Esophagus squamous epithelium (tissue), 5 donors: ENCODE measurements at places on chromosomes 12 and 14.

DNA sequence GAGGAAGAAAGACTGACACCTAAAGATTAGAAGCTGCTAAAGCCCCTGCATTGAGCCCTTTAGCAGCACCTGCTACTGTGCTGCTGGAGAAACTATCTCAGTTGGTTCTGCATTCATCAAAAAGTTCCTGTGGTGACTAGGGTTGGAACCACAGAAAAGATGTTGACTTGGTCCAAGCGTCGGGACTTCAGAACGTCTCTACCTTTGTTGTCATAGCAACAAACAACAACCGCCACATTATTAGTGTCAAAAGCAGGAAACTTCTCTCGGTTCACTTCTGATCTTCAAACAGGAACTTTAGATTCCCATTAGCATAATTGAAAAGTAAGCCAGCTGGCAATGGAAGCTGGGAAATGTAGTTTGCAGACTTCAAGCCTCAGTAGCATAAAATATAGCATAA lies 368.0 kb downstream of the SEC23A start:
- no peak for DNase-seq

DNA sequence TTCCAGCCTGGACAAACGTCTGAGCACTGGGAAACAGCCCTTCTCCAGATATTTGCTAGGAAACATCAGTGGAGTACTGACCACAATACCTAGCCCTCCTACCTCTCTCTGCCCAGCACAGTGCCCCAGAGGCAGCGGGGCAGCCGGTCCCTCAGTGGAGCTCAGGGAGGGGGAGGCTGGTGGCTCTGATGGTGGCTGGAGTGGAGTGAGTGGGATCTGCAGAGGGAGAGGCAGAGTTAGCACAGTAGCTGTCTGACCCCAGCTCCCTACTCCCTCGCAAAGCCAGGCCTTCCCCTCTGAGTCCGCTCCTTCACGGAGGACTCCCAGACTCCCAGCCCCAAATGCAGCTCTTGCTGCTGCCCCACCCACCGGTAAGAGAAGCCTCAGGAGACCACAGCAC lies 30.0 kb downstream of the NCKAP5L start:
- DNase-seq, result no peak

GRCh38 chr14:55339770-55340169 lies 68.5 kb downstream of the FBXO34 start:
- no peak for DNase-seq

DNA sequence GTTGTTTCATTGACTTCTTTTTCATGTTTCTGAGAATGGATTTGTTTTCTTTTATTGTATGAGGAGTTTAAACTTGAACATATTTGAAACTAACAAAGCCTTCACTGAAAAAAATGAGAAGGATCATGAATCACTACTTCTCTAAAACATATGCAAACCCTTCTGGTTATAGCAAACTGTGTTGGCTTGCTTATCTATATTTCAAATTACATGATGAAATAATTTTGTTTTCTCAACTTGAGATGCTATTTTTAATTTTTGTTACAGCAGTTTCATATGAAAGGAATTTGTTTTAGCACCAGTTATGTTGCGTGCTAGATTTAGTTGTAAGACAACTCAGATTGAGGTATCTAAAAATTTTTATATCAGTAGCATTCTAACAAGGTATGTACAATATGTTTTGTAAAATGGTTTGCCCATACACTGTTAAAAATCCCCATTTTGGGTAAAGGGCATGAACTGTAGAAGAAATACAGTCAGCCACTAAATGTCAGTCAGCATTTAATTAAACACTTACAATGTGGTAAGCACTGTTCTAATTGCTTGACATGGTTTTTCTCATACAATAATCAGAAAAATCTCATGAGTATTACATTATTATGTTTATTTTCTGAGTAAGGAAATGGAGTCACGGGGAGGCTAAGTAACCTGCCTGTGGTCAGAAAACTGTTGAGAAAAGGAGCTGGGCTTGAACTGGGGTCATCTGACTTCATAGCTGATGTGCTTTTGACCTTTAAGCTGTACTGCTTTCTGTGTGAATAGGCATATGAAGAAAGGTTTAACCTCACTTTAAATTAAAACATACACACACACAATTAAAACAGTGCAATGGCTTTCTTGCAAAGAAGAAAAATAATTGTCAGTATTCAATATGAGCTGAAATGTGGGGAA lies 105.7 kb downstream of the PLEKHA5 start:
- DNase-seq, result no peak

DNA sequence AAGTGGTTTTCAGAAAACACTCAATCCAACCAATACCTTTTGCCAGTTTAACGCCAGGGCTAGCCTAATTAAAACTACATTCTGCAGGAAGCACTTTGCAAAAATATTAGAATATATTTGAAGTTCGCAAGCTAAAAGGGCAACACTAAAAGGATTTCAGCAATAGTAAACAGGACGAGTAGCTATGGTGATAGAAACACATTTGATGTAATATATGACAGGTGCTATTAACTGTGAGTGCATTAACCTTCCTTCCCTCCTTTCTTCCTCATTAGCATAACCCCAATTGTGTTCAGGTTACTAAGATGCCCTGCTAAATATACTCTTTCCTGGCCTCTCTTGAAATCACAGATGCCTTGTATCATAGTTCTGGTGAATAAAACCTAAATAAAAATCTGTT lies 85.6 kb upstream of the TMCC3 start:
- DNase-seq, result no peak

DNA sequence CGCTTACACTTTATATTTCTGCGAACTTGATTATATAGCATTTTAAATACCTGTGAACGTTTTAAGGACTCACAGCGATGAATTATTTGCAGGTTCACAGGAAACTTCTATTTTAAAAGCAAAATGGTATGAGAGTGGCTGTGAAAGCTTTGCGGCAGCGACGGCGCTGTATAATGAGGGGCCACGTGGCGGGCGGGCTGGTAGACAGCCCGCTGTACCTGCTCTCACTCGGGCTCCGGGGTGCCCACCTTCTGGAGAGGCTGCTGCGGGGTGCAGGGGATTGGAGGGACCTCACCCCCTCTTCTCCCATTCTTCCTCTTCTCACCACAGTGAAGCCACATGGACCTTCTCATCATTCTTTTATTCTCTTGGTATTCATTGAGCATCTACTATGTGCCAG lies 164.2 kb upstream of the MYL2 start:
- DNase-seq, result no peak

DNA sequence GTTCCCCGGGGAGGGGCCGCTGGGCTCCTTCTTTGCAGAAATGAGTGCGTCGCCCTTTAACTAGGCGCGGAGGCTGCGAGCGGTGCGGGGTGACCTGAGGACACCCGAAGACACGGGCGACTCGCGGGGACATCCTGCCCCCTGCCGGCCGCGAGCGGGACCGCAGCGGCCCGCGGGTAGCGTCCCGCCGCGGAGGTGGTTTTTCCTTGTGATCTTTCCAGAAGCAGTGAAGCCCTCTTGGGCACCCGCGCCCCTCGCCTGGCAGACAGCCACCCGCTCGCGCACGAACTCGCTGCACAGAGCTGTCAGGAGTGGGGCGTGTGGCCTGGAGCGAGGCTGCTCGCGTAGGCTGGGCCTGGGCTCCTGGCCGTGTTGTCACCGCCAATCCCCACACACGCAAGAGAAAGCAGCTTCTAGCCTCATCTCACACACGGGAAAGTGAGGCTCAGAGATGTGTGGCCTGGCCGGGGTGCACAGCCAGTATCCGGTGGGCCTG lies 67.2 kb downstream of the DIO3 start:
- DNase-seq, result no peak

GRCh38 chr12:19154686-19155085 lies 25.2 kb downstream of the PLEKHA5 start:
- no peak for DNase-seq

GRCh38 chr12:80714055-80714454 lies 2.7 kb upstream of the MYF5 start:
- no peak for DNase-seq

DNA sequence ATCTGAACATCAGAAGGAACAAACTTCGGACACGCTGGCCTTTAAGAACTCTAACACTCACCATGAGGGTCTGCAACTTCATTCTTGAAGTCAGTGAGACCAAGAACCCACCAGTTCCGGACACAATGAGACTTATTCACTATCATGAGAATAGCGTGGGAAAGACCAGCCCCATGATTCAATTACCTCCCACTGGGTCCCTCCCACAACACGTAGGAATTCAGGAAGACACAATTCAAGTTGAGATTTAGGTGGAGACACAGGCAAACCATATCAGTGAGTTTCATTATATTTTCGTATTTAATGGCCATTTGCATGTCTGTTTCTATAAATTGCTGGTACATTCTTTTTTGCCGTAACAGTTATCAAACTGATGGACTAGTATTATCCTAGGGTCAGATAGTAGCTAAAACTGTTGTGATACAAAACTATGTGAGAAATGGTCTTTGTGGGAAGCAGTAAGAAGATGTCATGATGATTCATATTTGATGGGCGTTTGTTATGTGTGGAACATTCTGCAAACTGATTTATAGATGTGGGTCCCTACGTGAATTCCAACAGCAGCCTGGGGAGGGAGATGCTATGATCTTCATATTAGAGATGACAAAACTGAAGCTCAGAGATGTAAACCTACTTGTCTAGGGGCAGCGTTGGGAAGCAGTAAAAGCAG lies 282.4 kb upstream of the TMEM132C start:
- no peak for DNase-seq

- no peak for DNase-seq
Observed at GRCh38 chr14:89206389-89207031, 210.5 kb downstream of the FOXN3 start.

GRCh38 chr12:21526053-21526452 lies at the start of gene SPX:
Gene SPX (plus strand): TSS chr12:21526296. CDS start chr12:21526473, 177 bp downstream.
- no peak for DNase-seq

DNA sequence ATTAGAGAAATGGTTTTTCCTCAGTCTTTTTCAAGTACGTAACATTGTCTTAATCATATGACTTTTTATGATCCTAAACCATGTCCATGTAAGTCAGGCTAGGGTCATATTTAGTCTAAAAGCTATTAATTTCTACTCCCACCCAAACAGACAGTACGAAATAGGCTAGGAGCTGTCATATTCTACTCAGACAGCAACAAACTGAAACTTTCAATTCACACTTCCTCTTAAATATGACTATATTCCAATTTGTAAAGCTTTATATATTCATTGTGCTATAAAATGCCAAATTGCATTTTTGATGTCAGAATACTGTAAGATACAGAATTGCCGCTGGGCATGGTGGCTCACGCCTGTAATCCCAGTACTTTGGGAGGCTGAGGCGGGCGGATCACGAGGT lies 3.5 kb downstream of the NUP37 start:
- no peak for DNase-seq

DNA sequence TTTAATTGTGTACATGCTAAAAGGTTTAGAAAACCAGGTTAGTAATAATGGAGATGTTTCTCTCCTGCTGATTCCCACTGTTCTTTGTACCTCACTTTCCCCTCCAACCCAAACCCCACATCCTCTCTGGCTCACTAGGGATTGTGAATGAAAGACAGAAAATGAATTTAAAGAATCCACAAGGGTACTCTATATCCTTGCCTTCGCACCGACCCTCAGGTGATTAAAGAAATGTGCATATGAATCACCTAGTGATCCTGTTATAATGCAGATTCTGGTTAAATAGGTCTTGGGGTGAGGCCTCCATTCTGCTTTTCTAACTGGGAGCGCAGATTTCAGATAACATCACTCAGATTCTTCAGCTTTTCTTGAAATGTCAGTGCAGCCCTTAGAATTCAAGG lies 84.3 kb upstream of the OTX2 start:
- DNase-seq, result no peak

DNA sequence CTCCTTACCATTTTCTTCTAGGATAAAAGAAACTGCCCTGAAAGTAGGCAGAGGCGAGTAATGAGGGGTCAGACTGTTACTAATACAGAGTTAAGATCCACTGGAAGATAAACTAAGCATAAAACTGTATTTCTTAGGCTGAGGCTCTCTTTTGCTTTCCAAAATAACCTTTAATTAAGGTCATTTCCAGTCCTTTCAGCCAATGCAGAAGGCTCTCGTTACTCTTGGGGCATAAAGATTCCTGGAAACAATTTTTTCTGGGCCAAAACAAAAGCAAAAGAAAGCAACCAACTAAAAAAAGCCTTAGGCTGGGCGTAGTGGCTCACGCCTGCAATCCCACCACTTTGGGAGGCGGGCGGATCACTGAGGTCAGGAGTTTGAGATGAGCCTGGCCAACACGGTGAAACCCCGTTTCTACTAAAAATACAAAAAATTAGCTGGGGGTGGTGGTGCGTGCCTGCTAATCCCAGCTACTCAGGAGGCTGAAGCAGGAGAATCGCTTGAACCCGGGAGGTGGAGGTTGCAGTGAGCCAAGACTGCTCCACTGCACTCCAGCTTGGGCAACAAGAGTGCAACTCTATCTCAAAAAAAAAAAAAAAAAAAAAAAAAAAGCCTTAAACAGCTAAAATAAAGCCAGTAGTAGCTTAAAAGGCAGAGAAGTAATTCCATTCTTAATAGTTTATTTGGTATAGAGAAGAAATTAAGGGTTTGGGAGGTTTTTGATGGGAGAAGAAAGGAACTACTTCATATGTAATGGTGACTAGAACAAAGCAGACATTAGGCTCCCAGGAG lies 68.9 kb upstream of the STAC3 start:
- no peak for DNase-seq

DNA sequence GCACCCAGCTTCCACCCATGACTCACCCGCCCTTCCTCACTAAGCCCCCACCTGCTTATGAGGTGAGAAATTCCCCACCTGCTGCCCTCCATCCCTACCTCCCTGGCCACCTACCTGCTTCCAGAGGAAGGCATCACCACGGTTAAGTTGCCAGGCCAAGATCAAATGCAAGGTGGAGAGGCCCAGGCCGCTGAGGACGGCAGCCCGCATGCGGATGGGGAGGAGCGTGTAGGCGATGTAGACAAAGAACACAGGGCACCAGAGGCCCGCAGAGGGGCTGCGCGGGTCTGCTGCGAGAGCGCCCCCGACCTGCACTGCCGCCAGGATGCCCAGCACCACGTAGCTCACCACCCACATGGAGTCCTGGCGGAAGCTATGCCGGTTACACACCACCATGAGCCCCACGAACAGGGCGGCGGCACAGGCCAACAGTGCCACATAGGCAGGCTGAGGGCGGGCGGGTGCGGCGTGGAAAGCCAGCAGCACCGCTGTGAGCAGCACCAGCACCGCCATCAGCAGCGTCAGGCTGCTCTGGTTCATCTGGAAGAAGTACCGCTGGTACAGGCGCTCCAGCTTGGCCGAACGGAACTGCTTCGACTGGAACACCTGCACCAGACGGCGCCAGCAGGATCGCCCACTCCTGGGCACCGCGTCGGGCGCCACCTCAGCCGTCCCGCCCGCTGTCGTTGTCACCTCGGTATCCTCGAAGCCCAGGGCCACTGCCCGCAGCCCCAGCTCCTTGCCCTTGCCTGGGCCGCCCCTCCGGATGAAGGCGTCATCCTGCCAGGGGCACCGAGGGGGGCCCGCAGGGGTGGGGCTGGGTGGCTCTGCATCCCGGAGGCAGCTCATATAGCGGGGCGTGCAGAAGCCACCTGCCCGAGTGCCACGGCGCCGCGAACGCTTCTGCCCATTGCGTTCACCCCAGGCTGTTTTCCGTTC lies 6.2 kb downstream of the ADCY6 start:
- DNase-seq, result no peak
